Activated naive CD4-positive, alpha-beta T cell treated with anti-CD3 and anti-CD28 coated beads for 36 hours (primary cell): ENCODE measurements at places on chromosomes 2 and 18.

- DNase-seq = no peak
- no peaks in the 10 kb centered on the region for H3K36me3 ChIP-seq
- H3K27me3 ChIP-seq = peaks cover 14% of the 10 kb centered on the region
- no peak overlapping the region for H3K27ac ChIP-seq
- no peak overlapping the region for H3K4me3 ChIP-seq
- H3K4me1 ChIP-seq = no peaks in the 10 kb centered on the region
Observed at GRCh38 chr2:62653582-62654422, 51.7 kb upstream of the EHBP1 start.

- DNase-seq = no peak
- no peaks in the 10 kb centered on the region for H3K36me3 ChIP-seq
- no peaks in the 10 kb centered on the region for H3K27me3 ChIP-seq
- H3K4me1 ChIP-seq = no peaks in the 10 kb centered on the region
Observed at GRCh38 chr2:217409949-217410680, 550.3 kb upstream of the TNP1 start.

DNA sequence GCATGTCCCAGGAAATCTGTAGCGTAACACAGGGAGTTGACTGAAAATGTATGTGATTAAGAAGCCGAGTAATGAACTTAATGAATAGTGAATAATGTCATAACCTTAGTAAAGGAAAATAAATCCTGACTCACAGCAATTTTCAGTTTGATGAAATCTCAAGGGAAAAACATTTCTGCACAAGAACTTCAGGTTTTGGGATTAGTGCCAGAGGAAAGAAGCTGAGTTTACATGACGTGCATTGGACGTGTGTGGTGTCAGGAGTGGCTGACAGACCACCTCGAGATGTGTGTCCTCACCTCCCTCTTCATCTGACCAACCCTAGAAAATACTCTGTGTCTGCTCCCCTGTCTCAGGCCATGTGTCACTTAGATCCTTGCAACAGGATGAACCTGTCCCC lies 39.1 kb downstream of the VWA3B start:
- peaks cover 2% of the 10 kb centered on the region for H3K4me1 ChIP-seq
- H3K27ac ChIP-seq = no peak overlapping the region
- DNase-seq = no peak
- no peaks in the 10 kb centered on the region for H3K36me3 ChIP-seq
- H3K4me3 ChIP-seq = no peak overlapping the region

DNA sequence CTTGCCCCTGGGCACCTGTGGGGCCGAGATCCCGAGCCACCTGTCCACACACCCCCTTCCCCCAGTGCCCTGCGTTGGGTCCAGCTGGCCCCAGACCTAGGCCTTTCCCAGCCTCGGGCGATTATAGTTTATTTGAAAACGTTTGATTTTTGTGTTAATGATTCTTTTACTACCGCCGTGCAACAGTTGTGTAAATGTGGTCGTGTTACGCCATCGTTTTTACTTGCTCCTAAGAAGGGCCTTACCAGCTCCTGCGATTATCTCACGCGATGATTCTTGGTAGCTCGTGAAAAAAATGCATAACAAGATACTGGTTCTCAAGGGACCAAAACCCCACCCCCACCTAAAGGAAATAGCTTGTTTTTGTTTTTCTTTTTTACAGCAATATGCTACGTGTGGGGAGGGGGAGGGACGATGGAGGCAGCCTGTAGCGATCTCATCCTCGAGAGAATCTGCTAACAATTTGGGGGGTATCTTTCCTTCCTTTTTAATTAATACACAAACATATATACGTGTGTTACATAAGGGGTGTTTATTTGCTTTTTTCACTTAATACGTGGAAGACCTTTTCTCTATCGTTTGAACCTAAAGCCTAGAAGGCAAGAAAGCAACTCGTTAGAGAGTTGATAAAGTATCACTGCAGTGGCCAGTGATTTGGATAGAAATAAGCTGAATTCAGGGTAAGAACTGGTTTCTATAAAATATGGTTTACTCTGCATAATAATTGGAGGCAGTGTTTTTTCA lies 1.0 kb downstream of the ZDBF2 start:
- peak; percentile 21 for DNase-seq
- peaks cover 36% of the 10 kb centered on the region for H3K27me3 ChIP-seq
- H3K4me3 ChIP-seq = peak overlapping the region; percentile 82
- H3K36me3 ChIP-seq = no peaks in the 10 kb centered on the region
- H3K4me1 ChIP-seq = peaks cover 11% of the 10 kb centered on the region
- peak overlapping the region; percentile 63 for H3K27ac ChIP-seq

GRCh38 chr2:72694715-72695496 lies 130.9 kb downstream of the EXOC6B start:
- H3K27ac ChIP-seq = no peak overlapping the region
- no peaks in the 10 kb centered on the region for H3K27me3 ChIP-seq
- DNase-seq = no peak
- H3K4me1 ChIP-seq = no peaks in the 10 kb centered on the region

GRCh38 chr2:19507137-19507536 lies 148.7 kb upstream of the OSR1 start:
- peaks cover 23% of the 10 kb centered on the region for H3K27me3 ChIP-seq
- no peaks in the 10 kb centered on the region for H3K36me3 ChIP-seq
- no peaks in the 10 kb centered on the region for H3K4me1 ChIP-seq
- no peak overlapping the region for H3K27ac ChIP-seq
- no peak overlapping the region for H3K4me3 ChIP-seq

DNA sequence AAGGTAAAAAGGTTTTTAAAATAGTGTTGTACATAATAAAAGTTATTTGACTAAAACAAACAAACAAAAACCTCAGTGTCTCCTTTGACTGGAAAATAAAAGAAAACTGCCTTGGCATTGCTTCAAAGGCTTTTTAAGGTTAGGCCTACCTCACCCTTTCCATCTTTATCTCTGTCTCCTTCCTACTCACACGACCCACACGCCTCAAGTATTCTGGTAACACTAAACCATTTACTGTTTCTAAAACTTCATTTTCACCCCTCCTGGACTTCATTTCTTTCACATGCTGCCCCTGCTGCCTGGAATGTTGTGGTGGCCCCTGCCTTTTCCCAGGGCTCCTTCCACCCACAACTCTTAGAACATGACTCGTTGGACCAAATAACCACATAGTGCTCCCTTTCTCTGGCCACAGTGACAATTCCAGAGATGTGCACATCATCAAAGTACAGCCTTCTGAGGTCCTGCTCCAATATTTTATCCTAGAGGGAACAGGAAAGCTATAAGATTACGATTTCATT lies 54.0 kb downstream of the ERBB4 start:
- H3K4me1 ChIP-seq = no peaks in the 10 kb centered on the region
- H3K36me3 ChIP-seq = no peaks in the 10 kb centered on the region
- no peak overlapping the region for H3K27ac ChIP-seq
- H3K4me3 ChIP-seq = no peak overlapping the region

DNA sequence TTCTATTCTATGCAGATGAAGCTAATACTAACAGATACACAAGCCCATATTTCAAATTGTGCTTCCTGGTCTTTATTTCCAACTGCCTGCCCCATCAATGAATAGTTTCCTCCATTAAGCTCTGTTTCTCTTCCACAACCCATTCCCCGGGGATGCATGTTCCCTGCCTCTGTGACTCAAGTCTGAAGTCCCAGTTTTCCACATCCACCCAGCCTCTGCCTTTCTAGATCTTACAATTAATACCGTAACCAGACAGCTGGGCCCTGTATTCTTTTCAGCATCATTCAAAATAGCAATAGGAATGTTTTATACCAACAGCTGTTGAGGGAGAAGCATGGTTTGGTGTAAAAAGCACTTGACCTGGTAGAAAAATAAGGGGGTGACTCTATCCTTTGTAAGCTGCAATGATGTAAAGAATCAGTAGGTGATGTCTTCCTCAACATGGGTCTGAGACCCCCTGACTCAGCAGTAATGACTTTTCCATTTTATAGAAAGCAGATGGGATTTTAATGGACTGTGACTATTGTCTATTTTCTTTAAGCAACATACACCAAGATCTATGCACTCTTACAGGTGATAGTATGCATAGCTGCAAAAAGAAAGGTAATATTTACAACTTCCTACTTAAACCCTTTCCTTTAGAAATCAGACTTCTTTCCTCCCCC lies 46.1 kb upstream of the DAPL1 start:
- H3K4me1 ChIP-seq = peaks cover 1% of the 10 kb centered on the region
- DNase-seq = no peak
- peaks cover 28% of the 10 kb centered on the region for H3K27me3 ChIP-seq
- no peaks in the 10 kb centered on the region for H3K36me3 ChIP-seq

- H3K4me3 ChIP-seq = no peak overlapping the region
- H3K27me3 ChIP-seq = no peaks in the 10 kb centered on the region
Observed at GRCh38 chr18:26487437-26487836, 60.9 kb downstream of the KCTD1 start.

DNA sequence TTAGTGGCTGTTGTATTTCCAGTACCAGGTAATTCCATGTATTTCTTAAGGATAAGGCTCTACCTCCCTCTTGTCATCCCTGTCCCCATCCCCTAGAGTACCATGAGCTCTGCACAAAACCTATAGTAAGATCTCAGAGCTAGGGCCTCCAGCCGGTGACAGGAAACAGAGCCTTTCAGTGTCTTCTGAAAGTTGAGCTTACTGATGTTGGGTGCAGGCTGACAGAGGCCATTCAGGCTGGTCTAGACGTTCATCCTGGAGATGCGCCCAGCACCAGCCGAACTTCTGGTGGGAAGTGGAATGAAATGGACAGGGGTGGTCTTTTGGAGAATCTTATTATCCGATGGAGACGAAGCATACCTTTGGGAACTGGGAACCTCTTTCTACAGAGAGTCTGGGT lies 16.7 kb upstream of the LYPD6B start:
- no peak for DNase-seq
- H3K4me1 ChIP-seq = peaks cover 2% of the 10 kb centered on the region

- H3K4me3 ChIP-seq = no peak overlapping the region
- no peaks in the 10 kb centered on the region for H3K36me3 ChIP-seq
- peaks cover 38% of the 10 kb centered on the region for H3K27me3 ChIP-seq
- H3K27ac ChIP-seq = no peak overlapping the region
- no peaks in the 10 kb centered on the region for H3K4me1 ChIP-seq
Observed at GRCh38 chr2:120520929-120521912, 175.3 kb downstream of the INHBB start.

- H3K4me3 ChIP-seq = no peak overlapping the region
- H3K4me1 ChIP-seq = no peaks in the 10 kb centered on the region
- no peak for DNase-seq
- no peaks in the 10 kb centered on the region for H3K36me3 ChIP-seq
- H3K27me3 ChIP-seq = peaks cover 9% of the 10 kb centered on the region
Observed at GRCh38 chr2:120684289-120685065, 51.2 kb upstream of the GLI2 start.

- H3K4me3 ChIP-seq = no peak overlapping the region
- no peak for DNase-seq
- H3K36me3 ChIP-seq = no peaks in the 10 kb centered on the region
- H3K4me1 ChIP-seq = no peaks in the 10 kb centered on the region
Observed at GRCh38 chr2:41079011-41079410, 627.1 kb upstream of the SLC8A1 start.

DNA sequence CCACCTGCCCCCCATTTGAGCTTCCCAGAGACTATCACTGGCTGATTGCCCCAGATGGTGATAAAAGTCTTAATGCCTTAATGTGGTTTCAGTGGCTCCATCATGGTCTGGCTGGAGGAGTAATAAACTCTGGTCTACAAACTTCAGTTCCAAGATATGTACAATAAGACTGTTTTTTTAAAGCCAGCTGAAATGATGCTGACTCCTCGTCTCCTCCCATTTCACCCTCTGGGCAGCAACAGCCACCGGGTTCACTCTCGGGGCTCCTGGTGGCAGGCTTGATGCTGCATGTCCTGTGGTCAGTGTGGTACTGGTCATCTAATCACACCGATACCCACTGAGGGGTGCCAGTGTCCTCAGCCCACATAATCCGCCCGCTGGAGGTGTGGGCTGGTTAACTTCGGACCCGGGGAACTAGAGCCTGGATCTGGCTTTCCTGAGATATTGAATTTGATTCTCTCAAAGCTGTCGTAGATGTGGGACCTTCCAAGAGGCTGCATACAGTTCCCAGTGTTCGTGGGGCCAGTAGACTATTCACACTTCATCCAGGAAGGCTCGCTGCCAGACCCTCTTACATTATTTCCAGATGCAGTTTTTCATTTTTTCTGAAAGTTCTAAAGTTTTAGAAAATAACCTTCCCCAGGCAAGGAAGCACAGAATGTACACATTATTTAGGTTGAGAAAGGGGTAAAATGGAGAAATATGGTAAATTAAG lies 95.3 kb downstream of the GALR1 start:
- no peaks in the 10 kb centered on the region for H3K4me1 ChIP-seq
- DNase-seq = no peak
- H3K27me3 ChIP-seq = no peaks in the 10 kb centered on the region
- H3K27ac ChIP-seq = no peak overlapping the region
- no peaks in the 10 kb centered on the region for H3K36me3 ChIP-seq

DNA sequence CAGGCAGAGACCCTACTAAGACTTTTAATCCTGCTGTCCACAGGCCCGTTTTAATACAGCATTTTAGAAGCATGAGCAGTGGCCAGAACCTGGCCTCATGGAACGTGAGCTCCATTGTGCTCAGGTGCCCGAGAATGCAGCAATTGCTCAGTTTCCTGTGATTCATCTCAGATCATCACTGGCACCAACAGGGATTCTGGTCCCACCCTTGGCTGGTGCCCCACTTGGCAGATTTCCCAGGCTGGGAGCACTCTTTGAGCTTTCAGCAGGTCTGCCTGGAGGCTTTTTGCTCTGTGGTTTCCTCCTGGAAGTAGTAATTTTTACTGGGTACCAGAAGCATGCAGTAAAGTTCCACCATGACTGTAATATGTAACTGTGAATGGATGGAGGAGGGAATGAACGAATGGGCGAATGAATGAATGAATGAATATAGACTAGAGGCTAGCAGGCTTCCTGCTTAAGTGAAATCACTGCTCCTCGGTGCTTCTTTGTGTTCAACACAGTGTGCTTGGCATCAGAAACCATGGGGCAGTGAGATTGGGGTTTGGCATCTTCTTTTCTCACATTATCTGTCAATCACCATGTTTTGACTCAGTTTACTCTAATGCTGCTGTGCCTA lies 312.9 kb downstream of the PRKCE start:
- peak; percentile 53 for DNase-seq
- H3K4me3 ChIP-seq = no peak overlapping the region
- H3K36me3 ChIP-seq = no peaks in the 10 kb centered on the region
- no peak overlapping the region for H3K27ac ChIP-seq
- peaks cover 17% of the 10 kb centered on the region for H3K4me1 ChIP-seq
- H3K27me3 ChIP-seq = no peaks in the 10 kb centered on the region

DNA sequence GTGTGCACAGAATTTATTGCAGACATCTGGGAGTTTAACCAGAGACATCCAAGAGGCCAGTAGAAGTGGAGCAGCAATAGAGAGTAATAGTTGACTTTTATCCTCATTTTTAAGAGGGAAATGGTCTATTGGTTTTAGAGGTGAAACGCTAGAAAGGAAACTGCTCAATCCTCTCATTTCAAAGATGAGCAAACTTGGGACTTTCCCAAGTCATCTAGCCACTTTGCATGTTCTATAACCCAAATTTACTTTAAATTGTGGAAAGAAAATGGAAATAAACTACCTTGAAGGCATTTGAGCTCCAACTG lies 601.7 kb downstream of the ARHGAP15 start:
- H3K27ac ChIP-seq = no peak overlapping the region
- DNase-seq = no peak
- H3K4me1 ChIP-seq = peaks cover 29% of the 10 kb centered on the region
- no peaks in the 10 kb centered on the region for H3K27me3 ChIP-seq
- no peak overlapping the region for H3K4me3 ChIP-seq
